Stimulated activated CD8-positive, alpha-beta memory T cell treated with anti-CD3 and anti-CD28 coated beads, Interleukin-7, amount 100 ng/mL, for 1 hour (primary cell): ENCODE measurements at places on chromosomes 3 and 15.

DNA sequence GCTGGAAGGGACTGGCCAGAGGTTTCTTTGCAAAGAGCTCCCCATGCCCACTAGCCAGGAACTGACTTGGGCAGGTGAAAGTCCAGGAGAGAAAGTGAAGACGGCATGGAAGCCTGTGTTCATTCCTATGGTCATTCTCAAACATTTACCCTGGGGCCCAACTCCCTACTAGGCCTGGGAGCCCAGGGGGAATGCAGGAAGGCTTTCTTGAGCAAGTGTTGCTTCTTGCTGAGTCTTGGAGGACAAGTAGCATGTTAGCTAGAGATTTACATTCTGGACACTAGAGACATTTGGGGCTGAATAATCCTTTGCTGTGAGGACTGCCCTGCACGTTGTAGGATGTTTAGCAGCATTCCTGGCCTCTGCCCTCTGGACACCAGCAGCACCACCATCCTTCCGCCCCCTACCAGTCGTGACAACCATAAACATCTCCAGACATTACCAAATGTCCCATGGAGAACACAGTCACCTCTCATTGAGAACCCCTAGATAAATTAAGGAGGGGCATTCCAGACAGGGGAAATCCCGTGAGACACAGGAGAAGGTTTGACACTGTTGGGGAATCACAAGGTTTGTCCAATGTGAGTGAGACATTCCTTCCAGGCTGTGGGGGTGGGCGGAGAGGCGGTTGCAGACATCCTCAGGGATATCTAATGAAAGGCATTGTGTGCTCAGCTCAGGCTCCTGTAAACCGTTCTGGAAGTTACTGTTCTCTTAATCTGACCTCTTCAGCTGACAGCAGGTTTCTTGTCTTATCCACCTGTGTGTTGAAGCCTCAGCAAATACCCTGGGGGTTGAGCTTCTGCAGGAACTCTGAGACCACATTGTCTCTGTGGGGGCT is 236.2 kb downstream of the TLE3 start:
- no peak for DNase-seq

GRCh38 chr3:185335799-185336198 is 27.1 kb upstream of the MAP3K13 start:
- DNase-seq = no peak

DNA sequence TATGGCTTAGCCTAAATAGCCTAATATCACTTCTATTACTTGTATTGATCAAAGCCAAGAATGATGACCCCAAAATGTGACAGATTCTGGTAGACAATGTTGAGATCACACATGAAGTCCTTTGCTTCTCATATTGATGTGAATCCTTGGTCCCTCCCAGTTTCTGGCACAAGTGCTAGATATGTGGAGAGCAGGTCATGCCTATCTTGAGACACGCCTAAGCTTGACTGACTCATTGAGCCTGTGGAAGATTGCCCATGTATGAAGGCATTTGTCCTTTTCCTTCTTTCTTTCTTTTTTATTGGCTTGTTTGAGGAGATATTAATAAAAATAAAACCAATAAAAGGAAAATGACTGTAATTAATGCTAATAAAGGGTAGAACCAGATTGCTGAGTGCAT is 54.0 kb upstream of the TMEM108 start:
- no peak for DNase-seq

DNA sequence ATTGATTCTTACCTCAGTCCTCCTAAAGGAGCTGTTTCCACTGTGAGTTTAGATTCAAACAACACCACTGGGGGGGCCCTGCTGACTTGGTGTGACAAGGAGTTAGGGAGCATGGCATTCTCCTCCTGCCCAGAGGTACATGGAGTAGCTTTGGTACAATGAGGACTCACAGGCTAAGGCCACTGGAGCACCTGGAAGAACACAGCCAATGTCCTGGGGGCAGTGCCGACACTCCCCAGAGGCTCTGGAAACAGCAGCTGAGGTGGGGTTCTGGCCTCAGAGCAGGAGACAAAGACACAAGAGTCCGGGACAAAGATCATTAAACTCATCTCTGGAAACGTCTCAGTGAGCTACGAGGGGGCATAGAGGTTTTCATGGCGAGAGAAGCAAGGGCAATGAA is 69.7 kb upstream of the POMGNT2 start:
- no peak for DNase-seq

DNA sequence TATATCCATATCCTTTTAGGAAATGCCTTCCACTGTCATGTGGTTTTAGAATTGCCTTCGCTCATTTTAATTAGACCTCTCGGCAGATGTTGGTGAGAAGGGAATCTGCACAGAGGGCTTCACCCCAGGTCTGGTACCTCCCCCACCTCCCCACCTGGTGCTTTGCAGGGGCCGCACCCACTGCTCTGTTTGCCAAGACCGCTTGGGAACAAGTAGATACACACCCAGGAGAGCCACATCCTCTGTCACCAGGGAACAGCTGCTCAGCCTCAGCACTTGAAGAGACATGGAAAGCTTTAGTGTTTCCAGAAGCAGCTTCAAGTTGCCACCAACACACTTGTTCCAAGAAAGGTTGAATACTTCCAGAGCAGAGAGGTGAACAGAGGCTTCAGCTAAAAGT is 21.8 kb downstream of the LRRC31 start:
- no peak for DNase-seq

DNA sequence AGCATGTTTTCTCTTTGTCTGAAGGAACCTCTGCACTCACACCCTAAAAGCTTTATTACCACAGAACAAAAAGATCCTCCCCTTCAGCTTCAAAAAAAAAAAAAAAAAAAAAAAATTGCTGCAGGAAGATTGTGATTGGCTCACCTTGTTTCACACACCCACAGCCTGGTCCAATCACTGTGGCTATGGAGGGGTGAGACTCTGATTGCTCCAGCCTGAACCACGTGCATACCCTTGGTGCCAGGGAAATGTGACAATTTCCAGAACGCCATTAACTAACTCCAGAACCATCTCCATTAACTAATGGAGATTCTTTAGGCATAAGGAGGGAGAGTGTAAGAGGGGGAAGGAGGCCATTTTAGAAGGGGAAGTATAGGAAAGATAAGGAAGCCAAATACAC is 106.5 kb upstream of the CRBN start:
- no peak for DNase-seq

- DNase-seq = no peak
Measured at GRCh38 chr3:36635731-36636130, 128.6 kb downstream of the DCLK3 start.

DNA sequence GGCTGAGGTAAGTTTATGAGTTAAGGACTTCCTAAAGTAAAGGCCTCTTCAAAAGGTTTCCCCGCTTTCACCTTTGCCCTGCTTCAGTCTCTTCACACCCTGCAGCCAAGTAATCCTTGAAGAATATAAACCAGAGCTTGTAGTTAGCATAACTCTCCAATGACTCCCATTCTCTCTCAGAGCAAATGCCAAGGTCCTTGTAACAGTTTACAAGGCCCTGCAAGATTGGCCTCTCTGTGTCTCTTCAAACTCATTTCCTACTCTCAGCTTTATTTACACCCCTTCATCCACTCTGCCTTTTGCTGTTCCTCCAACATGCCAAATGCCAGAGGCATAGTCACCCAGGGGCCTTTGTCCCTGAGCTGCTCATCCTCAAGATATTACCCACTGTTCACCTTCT is 60.5 kb upstream of the MME start:
- no peak for DNase-seq

DNA sequence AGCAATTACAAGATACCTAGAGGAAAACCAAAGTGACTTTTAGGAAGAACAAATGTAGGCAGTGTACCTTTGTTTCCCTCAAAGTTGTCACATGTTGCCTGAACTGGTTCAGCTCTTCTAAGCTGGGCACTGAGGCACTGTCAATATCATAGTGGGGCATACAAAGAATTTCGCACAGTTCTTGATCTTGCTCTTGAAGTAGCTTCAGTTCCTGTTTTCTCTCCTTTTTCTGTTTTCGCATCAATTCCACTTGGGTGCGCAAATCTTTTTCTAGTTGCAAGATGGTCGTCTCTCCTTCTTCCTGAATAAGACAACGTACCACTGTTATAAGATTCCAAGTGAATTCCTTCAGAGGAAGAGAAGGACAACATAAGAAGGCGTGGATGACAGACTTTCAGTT is 12.7 kb downstream of the PRC1 start:
- no peak for DNase-seq

DNA sequence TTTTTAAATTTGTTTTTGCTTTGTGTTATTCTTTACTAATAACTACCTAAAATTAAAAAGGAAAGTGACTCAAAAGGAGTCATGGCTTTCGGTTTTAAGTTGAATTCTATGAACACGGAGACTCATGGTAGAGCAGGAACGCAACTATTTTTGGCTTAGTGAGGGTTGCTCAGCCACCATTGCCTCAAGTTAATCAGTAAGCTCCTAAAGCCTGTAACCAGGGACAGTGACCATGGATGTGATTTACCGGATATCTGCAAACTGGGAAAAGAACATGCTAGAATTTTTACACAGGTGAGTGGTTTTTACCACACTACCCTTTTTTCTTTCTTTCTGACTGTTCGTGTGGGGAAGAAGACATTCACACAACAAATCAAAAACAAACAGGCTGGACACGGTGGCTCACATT is 11.8 kb downstream of the SLC12A8 start:
- DNase-seq = no peak

- no peak for DNase-seq
Measured at GRCh38 chr3:81643721-81644120, 117.7 kb downstream of the GBE1 start.

- no peak for DNase-seq
Measured at GRCh38 chr15:101604124-101604874, 47.9 kb downstream of the TM2D3 start.

GRCh38 chr3:156738251-156738650 is 63.9 kb downstream of the TIPARP start:
- no peak for DNase-seq
